ENCODE measurements at places on chromosomes 5 and 9.

DNA sequence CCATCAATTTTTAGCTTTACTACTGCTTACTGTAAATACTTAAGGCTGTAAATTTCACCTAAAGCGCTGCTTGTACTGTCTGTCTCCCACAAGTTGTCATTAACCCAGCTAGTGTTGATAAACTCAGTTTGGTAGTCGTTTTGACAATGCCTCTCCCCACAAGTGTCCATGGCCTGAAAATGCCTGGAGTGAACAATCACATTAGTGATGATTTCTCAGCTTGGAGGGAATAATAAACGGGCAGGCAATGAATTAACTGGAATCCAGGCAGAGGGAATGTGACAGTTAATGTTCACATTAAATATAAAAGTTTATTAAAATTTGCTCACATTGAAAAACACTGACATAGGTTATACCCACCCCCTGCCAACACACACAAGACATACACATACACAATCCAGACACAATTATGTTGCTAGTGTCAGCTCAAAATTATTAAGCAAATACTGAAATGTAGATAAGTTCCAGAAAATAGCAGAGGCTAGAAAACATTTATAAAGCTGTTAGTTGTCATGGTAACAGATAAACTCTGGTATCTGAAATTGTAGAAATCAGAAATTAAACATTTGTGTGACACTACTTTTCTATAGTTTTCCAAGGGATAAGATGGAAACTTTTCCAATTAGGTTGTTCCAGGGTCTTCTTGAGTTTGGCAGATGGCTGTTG is 341.9 kb downstream of the DIRAS2 start:
- DNase-seq, result no peak

DNA sequence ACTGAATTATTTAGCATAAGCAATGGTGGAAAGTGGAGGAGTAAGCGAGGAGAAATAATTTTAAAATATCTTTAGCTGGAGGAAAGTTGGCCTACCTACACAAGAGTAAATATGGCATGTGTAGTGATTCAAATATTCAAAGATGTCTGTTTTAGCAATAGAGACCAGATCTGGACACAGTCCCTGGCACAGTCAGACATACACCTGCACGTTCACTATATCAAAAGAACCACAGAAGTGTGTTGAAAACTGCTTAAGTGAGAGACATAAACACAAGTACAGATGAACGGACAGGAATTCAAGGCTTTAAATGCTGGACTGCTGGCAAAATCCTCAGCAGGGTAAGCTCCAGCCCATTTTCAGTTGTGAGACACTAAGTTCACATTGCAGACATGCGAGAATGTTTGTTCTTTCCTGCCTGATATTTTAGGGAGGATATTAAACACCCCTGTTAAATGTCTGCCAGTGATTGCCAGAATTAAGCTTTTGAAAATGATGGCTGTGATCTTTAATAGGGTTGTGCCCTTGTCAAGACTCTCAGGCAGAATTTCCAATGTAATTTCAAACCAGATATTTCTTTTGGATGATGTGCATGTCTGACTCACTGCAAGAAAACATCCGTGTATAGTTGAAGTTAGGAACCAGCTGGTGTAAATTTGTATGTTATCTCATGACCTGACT is 810.6 kb downstream of the TLE4 start:
- DNase-seq, result no peak

GRCh38 chr5:176570044-176570443 is 20.9 kb downstream of the CDHR2 start:
- DNase-seq, result peak; percentile 38

GRCh38 chr5:33842456-33842855 is 49.3 kb downstream of the ADAMTS12 start:
- DNase-seq, result no peak

- DNase-seq, result no peak
These were observed 37.0 kb upstream of the LCP2 start for GRCh38 chr5:170334626-170335025.

- DNase-seq, result no peak
These were observed 162.5 kb upstream of the KIF2A start for GRCh38 chr5:62143268-62144229.

DNA sequence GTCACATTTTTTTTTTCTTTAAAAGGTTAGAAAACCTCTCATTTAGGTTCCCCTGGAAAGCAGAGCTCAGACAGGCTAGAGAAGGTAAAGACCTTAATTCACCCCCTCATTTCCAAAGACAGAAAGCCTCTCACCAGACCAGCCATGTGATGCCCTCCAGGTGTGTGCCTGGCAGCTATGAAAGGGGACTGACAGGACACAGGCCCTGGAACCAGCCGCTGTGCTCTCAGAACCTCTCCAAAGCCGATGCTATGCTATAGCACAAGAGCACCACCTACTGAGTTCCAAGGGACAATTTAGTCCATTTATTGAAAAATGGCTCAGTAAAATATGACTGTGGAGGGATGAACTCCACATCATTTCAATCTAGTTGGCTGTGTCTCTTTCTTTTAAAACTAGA is 48.8 kb downstream of the FANCC start:
- peak; percentile 9 for DNase-seq

Data from hepatic stellate cell (primary cell).